ENCODE measurements at places on chromosomes 3 and 15.

GRCh38 chr3:69879051-69879450, 120.5 kb upstream of the SAMMSON start:
- DNase-seq: no peak

- DNase-seq: no peak
Measured at GRCh38 chr3:31918179-31919150, 62.6 kb downstream of the OSBPL10 start.

GRCh38 chr3:120437559-120437958, 13.2 kb downstream of the FSTL1 start:
- DNase-seq: no peak

- DNase-seq: no peak
Measured at GRCh38 chr3:62905331-62905730, 30.1 kb upstream of the CADPS start.

DNA sequence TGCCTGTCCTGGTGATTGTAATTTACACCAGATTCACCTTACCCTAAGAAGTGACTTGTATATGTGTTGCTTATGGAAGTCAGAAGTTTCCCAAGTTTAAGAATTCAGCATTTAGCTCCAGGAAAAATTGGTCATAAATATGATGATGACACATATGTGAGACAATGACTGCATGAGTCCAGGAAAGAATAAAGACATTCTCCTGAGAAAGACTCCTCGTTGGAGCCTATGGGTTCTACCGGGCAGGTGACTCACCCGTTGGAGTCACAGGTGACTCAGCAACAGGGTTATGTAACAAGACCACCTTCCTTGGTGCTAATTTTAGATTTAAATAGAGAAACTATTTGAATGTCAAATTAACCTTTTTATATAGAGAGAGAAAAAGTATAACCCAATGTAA, 662.4 kb downstream of the FHIT start:
- no peak for DNase-seq

DNA sequence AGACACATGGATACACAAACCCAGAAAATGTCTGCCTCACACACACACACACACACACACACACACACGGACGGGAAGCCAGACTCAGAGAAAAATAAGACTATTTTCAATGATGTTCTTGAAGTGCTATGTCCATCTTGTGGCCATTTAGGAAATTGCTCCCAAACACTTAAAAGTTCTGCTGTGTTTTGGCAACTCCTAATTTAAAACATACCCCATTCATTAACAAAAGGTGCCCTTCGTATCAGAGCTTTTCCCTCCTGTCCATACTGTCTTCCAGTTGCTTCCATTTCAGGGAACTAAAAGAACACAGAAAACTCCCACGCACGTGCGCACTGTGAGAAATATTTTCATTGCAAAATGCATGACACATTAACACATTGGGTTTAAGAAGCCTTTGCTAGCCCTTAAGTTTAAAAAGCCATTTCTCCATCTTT, 44.6 kb downstream of the SLC12A1 start:
- no peak for DNase-seq

DNA sequence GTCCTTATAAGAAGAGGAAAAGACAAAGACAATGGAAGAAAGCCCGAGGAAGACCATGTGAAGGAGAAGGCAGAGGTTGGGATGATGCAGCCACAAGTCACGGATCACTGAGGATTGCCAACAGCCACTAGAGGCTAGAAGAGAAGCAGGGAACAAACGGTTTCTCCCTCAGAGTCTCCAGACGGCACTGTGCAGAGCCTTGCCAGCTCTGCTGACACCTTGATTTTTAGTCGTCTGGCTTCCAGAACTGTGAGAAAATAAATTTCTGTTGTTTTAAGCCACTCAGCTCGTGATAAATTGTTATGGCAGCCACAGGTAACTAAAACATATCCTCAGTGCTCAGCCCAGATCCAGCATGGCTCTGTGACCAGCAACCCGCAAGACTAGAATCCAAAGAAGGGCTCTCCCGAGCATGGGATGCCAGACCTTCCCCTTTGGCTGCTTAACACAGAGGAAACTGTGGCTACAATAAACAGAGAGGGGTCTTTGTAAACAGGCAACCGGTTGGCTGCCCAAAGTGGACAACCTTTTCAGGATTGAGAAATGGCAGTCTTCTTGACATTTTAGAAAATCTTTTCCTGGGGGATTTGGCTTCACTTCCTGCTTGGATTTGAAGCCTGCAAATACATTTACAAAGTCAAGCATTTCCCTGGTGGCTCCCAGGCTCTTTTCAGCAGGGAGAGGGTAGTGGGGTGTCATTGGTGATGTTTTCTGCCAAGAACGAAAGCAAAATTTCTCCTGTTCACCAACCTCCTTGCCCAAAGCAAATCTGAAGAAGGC, 88.7 kb upstream of the ADPGK start:
- DNase-seq: no peak

DNA sequence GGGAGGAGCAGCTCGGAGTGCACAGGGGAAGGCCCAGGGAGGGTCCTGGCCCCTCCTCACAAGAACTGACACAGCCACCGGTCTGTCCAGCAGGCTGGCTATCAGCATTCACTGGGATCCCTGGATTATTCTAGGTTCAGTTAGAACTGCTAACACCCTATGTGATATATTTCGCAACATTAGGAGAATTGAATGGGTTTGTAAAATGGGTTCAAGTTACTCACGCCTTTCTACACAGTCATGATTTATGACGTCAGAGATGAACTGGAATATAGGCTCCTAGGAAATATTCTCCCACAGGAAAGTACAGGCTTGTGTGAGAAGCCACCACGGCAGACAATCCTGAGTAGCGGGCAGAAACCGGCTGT, 969 bp upstream of the BSN start:
- no peak for DNase-seq

- peak; percentile 73 for DNase-seq
Measured at GRCh38 chr15:73051807-73052652, at the start of gene NEO1. TSS of gene NEO1 (plus strand) at chr15:73052463. CDS start at chr15:73052676, 213 bp downstream.

DNA sequence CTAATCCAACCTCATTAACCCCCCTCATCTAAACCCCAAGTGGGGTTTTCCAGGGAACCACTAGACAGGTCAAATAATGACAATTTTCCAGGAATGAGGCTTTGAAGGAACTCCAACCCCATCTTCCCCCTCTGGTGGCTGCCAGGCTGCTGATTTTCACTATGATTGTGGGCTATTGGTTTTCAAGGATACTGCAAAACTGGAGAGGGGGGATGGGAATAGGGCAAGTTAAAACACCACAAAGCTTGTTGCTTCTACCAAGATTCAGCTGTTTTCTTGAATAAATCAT, 10.4 kb upstream of the ZNF662 start:
- no peak for DNase-seq

DNA sequence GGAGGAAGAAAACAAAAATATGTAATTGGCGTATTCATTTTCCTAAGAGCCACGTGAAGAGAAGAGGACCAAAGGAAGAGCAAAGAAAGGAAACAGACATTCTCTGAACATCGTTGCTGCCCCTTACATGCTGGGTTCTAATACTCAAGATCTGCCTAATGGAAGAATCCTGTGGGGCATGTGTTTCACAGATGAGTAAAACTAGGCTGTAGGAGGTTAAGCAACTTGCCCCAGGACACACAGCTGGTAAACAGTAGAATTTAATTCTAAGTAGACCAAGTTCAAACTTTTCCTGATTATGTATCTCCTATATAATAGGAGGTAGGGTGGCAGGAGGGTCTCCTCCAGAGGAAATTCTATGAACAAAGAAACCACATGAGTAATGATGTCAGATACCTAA, 106.1 kb upstream of the TNFAIP8L3 start:
- DNase-seq: no peak

GRCh38 chr15:58070801-58071418, 5.4 kb upstream of the ALDH1A2 start:
- no peak for DNase-seq
